Memory B cell (primary cell): ENCODE measurements at places on chromosomes 6 and 20.

- DNase-seq: no peak
Observed at GRCh38 chr6:13654496-13654895, 39.4 kb downstream of the NOL7 start.

- DNase-seq: no peak
Observed at GRCh38 chr6:166315436-166315835, 7.2 kb upstream of the PRR18 start.

- DNase-seq: no peak
Observed at GRCh38 chr6:146498309-146498708, 45.3 kb upstream of the RAB32 start.

- DNase-seq: no peak
Observed at GRCh38 chr6:165245701-165246100, 63.7 kb downstream of the C6orf118 start.

GRCh38 chr20:31951530-31952453 lies at the start of gene PDRG1:
Gene PDRG1 (minus strand): TSS chr20:31952046. CDS start chr20:31951961, 85 bp downstream.
- DNase-seq: peak; percentile 98

GRCh38 chr6:36686668-36687513 lies 8.4 kb downstream of the CDKN1A start:
- no peak for DNase-seq

DNA sequence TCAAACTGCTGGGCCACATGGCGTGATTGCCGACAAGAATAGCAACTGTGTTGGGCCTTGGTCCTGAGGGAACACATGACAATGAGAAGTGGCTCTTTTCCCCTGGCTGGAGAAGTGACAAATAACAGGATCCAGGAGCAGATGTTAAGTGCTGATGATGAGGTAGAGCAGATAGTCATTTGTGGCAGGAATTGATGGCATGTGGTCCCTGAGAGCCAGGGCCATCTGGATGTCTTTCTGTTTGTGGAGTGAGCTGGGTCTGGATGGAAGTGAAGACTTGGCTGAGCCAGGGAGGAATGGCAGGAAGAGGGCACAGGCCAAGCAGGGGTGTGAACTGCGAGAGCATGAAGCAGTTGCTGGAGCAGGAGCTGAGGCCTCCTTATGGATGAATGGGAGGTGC lies 67.8 kb downstream of the SCAND1 start:
- no peak for DNase-seq

DNA sequence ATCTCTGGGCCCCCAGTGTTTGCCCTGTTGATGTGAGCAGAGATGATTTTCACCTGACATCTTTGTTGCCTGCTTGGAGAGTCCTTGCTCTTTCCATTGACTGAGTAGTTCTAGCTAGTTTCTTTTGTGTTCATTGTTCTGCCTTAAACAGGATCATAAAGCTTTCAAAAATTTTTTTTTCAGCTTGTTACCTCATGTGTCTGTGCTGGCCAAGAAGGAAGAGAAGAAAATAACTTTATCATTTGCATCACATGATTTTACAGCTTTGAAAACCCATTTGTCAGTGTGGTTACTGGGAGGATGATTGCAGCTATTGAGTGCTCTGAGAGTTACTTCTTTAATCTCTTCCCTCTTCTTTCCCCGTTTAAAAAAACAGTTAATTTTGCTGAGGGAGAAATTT lies 16.0 kb downstream of the FOXO3 start:
- DNase-seq: no peak

DNA sequence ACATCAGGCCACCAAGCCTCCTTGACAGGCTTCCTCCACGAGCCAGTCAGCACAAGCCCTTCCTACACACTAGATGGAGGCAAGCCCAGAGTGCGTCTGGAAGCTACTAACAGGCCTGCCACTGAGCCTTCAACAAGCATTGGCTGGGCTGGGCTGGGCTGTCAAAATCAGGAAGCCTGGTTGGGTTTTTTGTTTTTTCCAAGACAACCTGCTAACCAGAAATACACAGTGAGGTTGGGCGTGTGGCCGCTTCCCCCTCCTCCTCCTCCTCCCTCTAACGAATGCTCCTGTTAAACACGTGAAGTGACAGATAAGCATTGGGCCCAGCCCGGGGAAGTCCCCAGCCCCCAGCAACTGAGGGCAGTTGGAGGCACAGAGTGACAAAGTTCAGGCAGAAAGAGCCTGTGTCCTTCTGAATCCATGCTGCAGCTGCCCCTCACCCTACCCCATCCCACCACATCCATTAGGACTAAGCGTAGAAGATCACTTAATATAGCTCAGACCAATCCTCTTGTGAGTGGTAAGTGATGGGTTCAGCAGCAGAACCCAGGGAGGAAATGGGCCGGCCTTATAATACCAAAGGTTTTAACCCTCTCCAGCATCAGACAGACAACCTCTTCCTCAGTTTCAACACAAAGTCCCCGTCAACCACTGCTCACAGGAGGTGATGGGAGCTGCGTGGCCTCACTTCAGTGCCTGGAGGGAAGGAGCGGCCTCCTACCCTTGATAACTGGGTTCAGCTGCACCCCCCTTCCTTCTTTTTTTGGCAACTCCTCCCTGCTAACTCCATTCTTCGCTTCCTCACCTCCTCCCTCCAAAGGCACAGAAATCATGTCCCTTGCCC lies 1.1 kb downstream of the NFATC2 start:
- peak; percentile 69 for DNase-seq

DNA sequence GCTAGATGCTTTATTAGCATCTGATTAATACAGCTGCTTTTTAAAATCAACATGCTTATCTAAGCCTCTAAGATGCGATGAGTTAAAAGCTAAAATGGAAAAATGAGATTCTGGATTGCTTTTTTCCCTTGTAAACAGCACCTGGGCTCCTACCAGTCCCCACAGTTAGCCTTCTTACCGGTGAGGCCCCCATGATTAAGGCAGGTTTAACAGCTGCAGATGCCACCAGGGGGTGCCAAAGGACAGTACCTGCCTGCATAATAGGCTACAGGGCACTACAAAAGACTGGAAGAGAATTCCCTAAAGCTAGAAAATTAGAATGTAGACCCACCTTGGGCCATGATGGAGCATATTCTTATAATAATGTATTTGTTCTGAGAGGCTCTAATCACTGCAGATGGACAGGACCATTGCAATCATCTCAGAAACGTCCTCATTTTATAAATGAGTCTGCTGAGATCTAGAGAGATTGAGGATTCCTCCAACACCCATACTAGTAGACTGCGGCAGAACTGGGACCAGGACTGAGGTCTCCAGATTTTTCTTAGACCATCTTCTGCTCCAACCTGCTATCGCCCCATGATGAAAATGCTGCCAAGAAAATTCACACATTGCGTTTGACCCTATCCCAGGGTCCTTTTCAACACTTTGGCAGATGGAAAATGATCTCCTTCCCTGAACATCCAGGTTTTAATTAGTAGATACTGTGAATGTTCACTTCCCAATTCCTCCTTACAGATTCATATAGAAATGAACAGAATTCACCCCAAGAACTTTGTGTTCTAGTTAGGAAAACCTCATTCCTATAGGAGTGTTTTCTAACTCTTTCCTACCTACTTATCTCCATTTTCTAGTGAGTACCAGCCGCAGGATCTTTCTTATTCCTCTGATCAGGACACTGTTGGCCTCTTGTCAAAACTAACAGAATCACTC lies 148.8 kb downstream of the RPS12 start:
- DNase-seq: peak; percentile 31

- no peak for DNase-seq
Observed at GRCh38 chr6:169957351-169957963, 206.0 kb downstream of the ERMARD start.
